ENCODE measurements at places on chromosomes 16 and 17.

DNA sequence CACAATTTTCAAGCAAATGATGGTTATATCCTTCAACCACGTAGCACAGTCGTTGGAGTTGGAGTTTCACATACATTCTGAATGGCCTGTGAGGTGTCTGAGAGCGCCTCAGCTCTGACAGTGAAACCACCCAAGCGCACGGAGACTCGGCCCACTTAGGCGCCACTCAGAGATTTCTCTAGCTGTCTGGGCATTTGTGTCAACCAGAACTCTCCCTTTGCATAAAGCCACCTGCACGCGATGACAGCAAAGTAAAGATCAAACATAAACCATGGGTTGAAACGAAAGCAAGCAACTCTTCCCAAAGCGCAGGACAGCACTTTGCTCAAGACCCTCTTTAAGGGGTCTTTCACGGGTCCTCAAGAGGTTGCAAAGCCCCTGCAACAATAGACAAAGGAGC is 533 bp downstream of the SLC6A4 start:
- DNase-seq = no peak

- no peak for DNase-seq
Observed at GRCh38 chr17:4119299-4119698, 23.5 kb downstream of the ZZEF1 start.

DNA sequence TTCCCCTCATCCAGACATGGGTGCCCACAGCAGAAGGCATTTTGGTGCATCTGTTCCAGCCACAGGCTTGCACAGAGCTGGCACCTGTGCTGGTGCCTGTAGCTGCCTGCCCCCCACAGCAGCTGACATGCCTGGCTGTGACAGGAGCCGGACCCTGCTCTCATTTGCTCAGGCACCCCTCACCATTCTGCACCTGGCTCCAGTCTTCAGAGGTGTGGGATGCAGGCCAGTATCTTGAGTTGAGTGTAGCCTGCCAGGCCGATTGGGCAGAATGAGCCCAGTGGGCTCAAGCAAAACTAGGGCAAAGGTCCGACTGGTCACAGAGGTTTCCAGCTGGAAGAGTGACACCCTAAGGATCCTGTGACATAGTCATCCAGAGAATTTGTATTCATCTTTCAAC is 887.7 kb downstream of the CDH11 start:
- DNase-seq = no peak

GRCh38 chr17:57067162-57067561 is 17.9 kb upstream of the AKAP1 start:
- no peak for DNase-seq

GRCh38 chr17:68674029-68674925 is 73.1 kb upstream of the FAM20A start:
- DNase-seq = no peak

- DNase-seq = no peak
Observed at GRCh38 chr16:23527961-23528643, 17.8 kb upstream of the GGA2 start.

GRCh38 chr16:500709-501108 is 26.8 kb upstream of the CAPN15 start:
- no peak for DNase-seq

DNA sequence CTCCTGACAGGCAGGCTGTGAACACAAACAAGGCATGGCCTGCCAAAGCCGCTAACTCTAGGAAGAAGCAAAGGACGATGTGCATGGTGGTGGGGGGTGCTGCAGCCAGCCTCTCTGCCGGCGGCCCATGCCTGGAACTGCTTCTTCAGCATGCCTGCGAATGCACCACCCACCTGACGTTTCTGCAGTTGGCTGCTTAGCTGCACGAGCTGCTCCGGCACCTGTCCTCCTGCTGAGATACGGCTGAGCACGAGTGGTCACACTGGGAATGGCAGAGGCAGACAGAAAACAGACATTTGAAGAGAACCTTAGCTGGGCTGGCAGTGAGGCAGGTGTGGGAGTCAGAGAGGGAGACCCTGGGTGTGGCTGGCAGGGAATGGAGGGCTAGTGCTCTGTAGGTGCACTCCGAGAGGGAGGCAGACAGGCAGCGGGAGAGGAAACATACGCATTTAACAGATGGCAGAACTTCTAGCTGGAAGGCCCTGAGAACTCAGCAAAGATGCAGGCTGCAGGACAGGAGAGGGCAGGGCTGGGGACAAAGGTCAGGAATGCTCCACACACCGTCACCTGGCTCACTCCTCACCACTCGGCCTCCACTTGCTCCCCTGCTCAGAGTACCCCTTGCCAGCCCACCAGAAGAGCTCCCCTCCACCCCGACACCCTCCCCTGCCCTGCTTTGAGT is 5.2 kb downstream of the FLCN start:
- DNase-seq = no peak

GRCh38 chr17:63378411-63379375 is 67.4 kb downstream of the CYB561 start:
- no peak for DNase-seq

DNA sequence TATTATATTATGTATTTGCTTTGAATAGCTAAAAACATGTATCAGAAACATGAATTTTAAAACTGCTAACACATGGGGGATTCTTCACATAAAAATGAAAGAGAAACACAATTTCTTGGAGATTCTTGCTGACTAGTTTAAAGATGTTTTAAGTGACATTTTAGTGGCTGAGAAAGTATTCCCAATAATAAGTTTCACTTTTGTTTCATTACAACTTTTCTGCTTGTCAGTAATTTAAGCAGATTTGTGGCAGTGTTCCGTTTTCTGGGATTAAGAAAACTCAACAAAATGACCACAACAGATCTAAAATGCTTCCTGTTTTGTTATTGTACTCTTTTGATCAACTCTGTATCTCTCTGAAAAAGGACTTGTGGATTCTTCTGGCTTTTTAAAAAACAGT is 75.9 kb downstream of the NLK start:
- DNase-seq = no peak

- no peak for DNase-seq
Observed at GRCh38 chr17:80474231-80474960, 2.0 kb downstream of the NPTX1 start.

GRCh38 chr16:54512467-54512995 is 225.9 kb upstream of the IRX3 start:
- DNase-seq = no peak

- no peak for DNase-seq
Observed at GRCh38 chr17:21530841-21531240, 154.7 kb downstream of the KCNJ12 start.

- no peak for DNase-seq
Observed at GRCh38 chr16:29831490-29831889, 11.2 kb downstream of the MVP start.

DNA sequence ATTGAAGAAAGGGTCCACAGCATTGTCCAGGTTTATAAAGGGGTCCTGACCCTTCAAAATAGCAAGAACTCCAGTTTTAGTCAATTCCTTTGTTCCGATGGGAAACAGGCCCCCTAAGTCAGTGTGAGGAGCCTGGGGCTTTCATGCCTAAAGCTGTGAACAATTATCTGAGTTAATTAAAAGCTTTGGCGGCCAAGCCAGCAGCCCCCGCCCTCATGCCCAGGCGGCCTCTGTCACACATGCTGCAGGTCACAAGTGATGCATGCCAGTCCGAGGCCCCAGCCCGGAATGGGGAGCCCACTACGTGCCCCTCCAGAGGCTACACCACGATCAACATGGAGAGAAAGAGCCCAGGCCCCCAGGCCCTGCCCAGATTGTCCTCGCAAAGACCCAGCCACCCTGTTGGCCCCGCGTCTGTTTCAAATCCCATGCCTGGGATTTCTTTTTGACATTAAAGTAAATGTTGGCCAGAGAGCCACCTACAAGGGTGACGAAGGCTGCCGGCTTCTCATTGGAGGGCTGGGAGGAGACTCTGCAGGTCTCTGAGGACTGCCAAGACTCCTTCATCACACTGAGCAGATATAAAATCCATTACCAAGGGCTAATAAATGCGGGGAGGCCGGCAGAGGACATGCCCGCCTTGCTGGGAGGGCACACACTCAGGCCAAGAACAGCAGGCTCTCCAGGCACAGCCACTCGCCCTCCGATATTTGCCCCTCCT is 14.5 kb upstream of the PITPNM3 start:
- no peak for DNase-seq

- no peak for DNase-seq
Observed at GRCh38 chr17:27206447-27206846, 87.5 kb upstream of the WSB1 start.

DNA sequence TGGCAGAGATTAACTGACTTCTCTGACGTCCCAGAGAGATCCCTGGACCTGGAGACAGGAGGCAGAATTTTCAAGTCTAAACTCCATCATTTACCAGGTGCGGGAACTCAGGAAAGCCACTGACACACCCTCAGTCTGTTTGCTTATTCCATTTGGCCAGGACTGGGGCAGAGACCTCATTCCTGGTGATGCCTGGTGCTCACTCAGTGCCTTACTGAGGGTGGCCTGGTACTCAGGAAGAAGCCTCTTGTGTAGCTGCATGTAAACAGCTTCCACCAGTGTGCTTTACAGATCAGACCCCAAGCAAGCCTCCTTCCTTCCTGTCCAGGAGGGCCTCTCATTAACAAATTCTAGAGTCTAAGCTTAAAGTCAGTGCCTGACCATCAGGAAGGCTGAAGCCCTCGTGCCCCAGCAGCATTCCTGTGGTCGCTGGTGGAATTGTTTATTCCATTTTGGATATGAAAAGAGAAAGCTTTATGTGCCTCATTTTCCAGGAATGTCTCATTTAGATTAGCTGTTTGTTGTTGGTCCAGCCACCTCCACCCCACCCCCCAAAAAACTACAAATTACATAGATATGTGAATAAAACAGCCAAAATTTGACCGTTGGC is 236.1 kb upstream of the CDH5 start:
- DNase-seq = no peak

DNA sequence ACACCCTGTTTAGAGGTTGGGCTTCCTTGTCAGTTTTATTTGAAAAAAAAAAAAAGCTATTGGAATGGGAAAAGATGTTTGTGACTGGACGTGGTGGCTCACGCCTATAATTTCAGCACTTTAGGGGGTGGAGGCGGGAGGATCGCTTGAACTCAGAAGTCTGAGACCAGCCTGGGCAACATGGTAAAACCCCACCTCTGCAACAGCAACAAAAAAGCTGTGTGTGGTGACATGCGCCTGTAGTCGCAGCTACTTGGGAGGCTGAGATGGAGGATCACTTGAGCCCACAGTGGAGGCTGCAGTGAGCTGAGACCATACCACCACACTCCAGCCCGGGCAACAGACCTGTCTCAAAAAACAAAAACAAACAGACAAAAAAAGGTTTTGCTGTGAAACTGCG is 66.1 kb upstream of the SIAH1 start:
- no peak for DNase-seq

DNA sequence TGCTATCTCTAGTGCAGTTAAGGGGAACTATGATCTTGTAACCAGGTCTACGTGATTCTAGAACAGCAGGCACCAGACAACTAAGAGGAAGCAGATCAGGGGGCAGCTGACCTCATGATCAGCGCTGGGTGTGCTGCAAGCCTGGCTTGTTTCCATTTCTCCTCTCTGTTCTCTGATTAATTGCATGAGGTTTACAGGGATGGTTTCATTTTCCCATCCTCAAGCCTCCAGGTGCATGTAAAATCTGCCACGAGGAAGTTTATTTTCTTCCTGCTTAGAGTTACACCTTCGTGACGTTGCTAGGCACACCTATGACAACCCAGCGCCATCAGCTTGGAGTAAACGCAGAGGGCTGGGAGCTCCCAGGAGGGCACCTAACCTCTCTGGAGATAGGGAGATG is 4.3 kb upstream of the NUPR1 start:
- peak; percentile 70 for DNase-seq

GRCh38 chr16:66741169-66741900 is 10.1 kb downstream of the DYNC1LI2 start:
- DNase-seq = peak; percentile 27

GRCh38 chr16:51982715-51983680 is 563.9 kb downstream of the TOX3 start:
- DNase-seq = peak; percentile 6

DNA sequence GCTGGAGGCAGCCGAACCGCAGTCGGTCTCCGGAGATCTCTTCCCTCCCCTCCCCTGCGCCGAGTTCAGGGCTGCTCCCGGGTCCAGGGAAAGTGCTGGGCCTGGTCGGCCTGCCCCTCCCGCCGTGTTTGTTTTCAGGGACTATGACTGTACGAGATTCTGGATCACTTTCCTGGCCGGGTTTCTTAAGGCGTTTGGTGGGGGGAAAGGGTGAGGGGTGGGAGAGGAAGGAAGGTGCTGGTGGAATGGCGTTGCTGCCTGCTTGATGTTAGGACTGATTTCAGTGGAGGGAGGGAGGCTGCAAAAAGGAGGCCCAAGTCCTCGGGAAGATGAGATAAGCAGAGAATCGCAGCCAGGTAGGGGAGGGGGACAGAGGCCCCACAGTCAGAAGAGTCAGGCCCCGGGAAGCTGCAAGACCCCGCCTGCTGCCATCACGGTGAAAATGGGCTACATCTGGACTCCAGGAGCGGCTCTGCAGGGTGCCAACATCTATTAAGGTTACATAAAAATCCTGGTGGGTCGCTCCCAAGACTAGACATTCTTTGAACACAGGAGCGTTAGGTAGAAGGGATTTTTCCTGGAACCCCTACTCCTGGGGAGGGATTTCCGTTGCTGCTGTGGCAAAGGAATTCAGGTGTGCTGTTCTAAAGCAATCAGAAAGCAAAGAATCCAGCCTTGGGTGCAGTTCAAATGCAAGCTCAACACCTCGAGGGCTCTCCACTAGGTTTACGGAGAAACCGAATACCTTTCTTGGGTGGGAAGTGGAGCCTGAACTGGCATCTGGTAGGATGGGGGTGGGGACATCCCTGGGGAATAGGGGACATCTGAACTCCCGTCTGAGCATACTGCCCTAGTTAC is 1.2 kb downstream of the ARHGAP44 start:
- DNase-seq = no peak

- no peak for DNase-seq
Observed at GRCh38 chr16:73062001-73062616, 14.2 kb upstream of the ZFHX3 start.

- DNase-seq = no peak
Observed at GRCh38 chr17:3475251-3475685, 529 bp upstream of the ASPA start.

DNA sequence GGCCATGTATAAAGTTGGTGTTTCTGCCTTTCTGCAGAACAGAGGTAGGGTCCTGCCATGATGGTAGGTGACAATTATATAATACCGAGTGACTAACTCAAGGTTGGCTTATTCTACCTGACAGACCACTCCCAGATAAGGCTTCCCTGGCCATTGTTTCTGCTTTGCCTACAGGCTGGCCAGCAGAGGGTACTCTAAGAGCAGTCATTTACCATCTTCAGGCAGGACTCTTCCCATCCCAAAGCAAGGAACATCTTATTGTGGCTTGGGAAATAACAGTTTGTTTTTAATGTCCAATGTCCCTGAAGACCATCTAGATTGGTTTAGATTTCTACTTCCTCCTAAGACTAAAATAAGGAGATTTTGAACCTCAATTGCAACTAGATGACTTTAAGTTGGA is 74.1 kb downstream of the SNX11 start:
- DNase-seq = no peak

DNA sequence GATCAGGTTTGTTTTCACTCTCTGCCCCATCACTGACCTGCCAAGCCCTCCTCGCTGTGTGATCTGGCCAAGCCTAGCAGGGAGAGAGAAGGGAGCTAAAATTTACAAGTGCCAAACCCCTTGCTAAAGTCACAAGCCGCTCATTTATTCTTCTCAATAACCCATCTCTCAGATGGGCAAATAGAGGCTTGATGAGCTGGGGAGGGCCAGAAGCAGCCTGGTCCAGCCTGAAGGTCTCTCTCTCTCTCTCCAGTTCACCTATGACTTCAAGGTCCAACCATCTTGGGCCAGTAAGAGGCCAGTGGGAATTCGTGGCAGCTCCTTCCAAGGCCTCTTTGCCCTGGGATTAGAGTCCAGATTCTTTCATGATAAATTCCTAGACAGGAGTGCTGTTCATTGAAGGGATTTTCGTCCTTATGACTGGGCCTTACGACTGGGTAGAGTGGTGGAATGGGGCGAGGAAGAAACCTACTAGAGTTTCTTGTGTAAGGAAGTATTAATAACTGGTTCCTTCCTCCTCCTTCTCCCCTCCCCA is 3.4 kb downstream of the CA7 start:
- DNase-seq = no peak

Data from epithelial cell of prostate (primary cell).